Breast epithelium (tissue), 4 donors: ENCODE measurements at places on chromosomes 4 and X.

DNA sequence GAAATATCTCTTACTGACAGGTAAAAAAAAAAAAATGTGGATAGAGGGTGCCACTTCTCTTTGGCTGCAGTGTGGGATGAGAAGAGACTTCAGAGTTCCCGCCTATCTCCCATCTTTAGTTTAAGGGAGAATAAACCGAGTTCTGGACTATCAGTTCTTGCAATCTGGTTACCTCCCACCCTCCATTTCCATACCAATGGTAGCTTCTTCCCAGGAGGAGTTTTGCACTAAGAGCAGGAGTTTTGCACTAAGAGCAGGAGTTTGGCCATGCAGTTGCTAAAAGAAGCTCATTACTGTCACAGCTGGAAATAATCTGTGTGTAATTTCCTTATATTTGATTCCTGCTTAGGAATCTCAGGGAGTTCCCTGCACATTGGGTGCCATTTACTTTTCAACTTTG lies 10.8 kb upstream of the GUCY1B1 start:
- no peak overlapping the region for H3K4me3 ChIP-seq
- no peak for DNase-seq
- H3K36me3 ChIP-seq, result no peaks in the 10 kb centered on the region
- no peak overlapping the region for H3K27ac ChIP-seq
- no peaks in the 10 kb centered on the region for H3K27me3 ChIP-seq

GRCh38 chrX:69024161-69024736 lies 141.0 kb downstream of the PJA1 start:
- peak overlapping the region; percentile 19 for H3K27ac ChIP-seq
- peaks cover 48% of the 10 kb centered on the region for H3K27me3 ChIP-seq
- no peaks in the 10 kb centered on the region for H3K4me1 ChIP-seq
- no peak overlapping the region for H3K4me3 ChIP-seq

GRCh38 chr4:166034965-166035364 lies 161.9 kb downstream of the TLL1 start:
- H3K4me1 ChIP-seq, result no peaks in the 10 kb centered on the region
- DNase-seq, result no peak
- H3K4me3 ChIP-seq, result no peak overlapping the region
- H3K36me3 ChIP-seq, result no peaks in the 10 kb centered on the region
- no peaks in the 10 kb centered on the region for H3K27me3 ChIP-seq
- no peak overlapping the region for H3K27ac ChIP-seq

DNA sequence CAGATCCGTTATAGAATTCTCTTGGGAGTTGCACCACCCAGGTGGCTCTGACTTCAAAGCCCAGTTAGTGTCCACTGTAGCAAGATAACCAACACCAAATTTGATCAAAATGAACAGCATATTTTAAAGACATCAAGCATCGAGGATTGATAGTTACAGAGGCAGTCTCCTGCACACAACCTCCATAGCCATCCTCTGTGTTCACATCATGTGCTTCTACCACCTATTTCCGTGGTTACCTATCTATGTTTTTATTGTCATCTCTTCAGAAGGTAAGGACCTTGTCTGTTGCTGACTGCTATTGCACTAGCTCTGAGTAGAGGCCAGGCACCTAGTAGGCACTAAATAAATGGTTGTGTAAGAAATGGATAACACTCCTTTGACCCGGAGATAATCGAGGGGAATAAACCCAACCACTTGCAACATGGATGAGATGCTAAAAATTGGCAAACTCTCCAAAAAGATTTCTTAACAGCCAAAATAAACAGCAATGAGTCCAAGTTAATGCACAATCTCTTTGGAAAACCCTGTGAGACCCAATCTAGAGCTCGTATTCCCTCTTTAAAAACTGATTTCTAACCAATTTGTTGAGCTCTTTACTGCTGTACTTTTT lies 14.7 kb upstream of the C1QTNF7 start:
- no peak overlapping the region for H3K4me3 ChIP-seq
- no peak overlapping the region for H3K27ac ChIP-seq
- no peaks in the 10 kb centered on the region for H3K36me3 ChIP-seq

- H3K27me3 ChIP-seq, result peaks cover 37% of the 10 kb centered on the region
- DNase-seq, result no peak
- no peaks in the 10 kb centered on the region for H3K36me3 ChIP-seq
- no peak overlapping the region for H3K4me3 ChIP-seq
Measured at GRCh38 chrX:12065251-12065650, 73.0 kb upstream of the FRMPD4 start.

GRCh38 chr4:111943796-111944203 lies 201.5 kb upstream of the FAM241A start:
- H3K27me3 ChIP-seq, result no peaks in the 10 kb centered on the region
- no peak for DNase-seq
- no peak overlapping the region for H3K4me3 ChIP-seq
- no peaks in the 10 kb centered on the region for H3K36me3 ChIP-seq
- H3K4me1 ChIP-seq, result no peaks in the 10 kb centered on the region
- H3K27ac ChIP-seq, result no peak overlapping the region

DNA sequence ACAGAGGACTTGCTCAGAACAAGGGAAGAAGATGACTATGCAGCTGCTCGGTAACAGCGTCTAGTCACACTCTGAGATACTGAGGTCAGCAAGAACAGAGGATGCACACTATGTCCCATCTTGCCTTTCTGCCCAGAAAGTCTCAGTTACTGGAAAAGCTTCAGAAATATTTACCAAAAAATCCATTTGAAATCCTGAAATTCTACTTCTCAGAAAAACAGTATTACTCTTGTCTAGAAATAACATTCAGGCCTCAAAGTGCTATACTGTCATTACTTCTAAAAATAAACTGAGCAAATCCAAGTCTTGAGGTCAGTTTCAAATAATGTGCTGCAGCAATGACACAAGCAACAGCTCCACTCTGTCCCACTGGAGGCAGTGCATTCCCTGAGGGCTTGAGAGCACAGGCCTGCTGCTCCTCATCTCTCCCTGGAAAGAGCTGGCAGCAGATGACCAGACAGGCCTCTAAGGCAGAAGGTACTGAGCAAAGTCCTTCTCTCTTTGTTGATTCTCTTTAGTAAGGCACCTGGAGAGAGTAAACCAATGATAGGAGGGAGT lies 76.9 kb downstream of the CAMK2D start:
- H3K27ac ChIP-seq, result peak overlapping the region; percentile 64
- H3K4me1 ChIP-seq, result peaks cover 5% of the 10 kb centered on the region
- H3K4me3 ChIP-seq, result no peak overlapping the region
- no peaks in the 10 kb centered on the region for H3K36me3 ChIP-seq
- no peaks in the 10 kb centered on the region for H3K27me3 ChIP-seq

DNA sequence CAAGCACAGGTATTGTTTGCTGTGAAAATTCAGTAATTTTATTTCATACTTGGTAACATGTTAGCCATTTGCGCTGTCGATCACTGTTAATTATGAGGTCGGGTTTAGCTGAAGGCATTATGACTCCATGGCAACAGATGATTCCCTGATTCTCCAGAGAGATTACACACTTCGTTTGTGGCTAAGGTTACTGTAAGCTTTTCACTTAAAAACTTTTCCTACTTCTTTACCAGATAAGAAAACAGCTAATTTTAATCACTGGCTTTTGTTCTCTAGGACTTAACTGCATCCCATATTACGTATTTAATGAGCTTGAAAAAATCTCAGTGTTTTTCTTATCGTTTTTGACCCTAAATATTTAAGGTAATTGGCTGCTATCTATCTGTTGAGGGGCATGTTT lies 2.1 kb downstream of the GSTCD start:
- H3K27me3 ChIP-seq, result no peaks in the 10 kb centered on the region
- no peak overlapping the region for H3K27ac ChIP-seq
- H3K4me1 ChIP-seq, result peaks cover 5% of the 10 kb centered on the region
- no peak overlapping the region for H3K4me3 ChIP-seq
- no peak for DNase-seq
- no peaks in the 10 kb centered on the region for H3K36me3 ChIP-seq

DNA sequence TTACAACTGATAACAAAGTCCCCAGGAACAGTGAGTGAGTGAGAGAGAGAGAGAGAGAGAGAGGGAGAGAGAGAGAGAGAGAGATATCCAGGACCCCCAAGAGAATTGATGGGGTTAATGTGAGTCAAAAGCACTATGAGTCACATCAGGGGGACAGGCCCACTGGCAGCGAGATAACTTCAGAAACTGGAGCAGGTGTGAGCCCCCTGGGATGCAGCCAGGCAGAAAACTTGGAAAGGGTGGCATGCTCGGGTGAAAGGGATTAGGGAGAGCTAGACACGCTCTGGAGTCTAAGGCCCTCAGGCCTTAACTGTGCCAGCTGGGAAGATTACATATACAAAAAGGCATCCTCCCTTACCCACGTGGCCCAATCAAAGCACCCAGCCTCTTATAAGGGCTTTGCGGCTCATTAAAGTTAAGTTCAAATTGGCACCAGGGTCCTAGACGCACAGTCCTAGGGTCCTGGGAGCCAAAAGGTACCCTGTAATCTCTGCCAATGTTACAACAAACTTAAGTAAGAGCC lies 841 bp downstream of the ACOT9 start:
- H3K27ac ChIP-seq, result peak overlapping the region; percentile 94
- H3K4me3 ChIP-seq, result peak overlapping the region; percentile 70
- no peaks in the 10 kb centered on the region for H3K27me3 ChIP-seq
- H3K4me1 ChIP-seq, result no peaks in the 10 kb centered on the region

GRCh38 chr4:24853142-24853541 lies 57.8 kb downstream of the SOD3 start:
- H3K27me3 ChIP-seq, result no peaks in the 10 kb centered on the region
- H3K36me3 ChIP-seq, result no peaks in the 10 kb centered on the region
- no peak overlapping the region for H3K4me3 ChIP-seq
- H3K4me1 ChIP-seq, result no peaks in the 10 kb centered on the region

- peak overlapping the region; percentile 85 for H3K4me3 ChIP-seq
- no peaks in the 10 kb centered on the region for H3K27me3 ChIP-seq
- DNase-seq, result no peak
- H3K4me1 ChIP-seq, result no peaks in the 10 kb centered on the region
Measured at GRCh38 chr4:169271692-169272007, 894 bp upstream of the SH3RF1 start.

DNA sequence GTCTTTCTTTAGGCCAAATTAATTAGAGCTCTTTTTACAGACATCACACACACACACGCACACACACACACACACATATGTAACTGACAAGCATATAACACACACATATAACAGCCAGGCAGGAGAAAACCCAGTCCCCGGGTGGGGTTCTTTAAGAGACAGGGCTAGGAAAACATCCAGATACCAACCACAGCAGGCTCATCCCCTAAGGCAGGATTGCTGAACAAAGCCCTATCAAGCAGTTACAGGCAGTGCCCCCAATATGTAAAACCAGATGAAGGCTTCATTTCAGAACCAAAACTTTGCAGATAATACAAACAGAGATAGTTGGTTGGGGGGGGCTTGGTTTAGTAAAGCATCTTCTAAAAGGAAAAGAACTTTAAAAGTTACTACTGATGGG lies 18.0 kb upstream of the FAM47E start:
- H3K36me3 ChIP-seq, result no peaks in the 10 kb centered on the region
- DNase-seq, result no peak
- no peak overlapping the region for H3K4me3 ChIP-seq
- no peaks in the 10 kb centered on the region for H3K4me1 ChIP-seq
- H3K27ac ChIP-seq, result no peak overlapping the region

DNA sequence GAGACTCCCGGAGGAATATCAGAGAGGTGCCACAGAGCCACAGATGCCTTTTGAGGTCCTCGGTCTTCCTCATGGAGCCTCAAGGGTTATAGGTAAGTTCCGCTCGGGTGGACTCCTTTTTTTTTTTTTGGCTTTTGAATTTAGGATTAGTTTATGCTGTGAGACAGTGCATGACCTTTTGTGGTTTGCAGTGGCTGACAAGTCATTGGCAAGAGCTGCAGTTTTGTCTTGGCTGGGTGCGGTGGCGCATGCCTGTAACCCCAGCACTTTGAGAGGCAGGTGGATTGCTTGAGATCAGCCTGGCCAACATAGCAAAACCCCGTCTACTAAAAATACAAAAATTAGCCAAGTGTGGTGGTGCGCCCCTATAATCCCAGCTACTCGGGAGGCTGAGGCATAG lies 4.5 kb upstream of the GRSF1 start:
- no peaks in the 10 kb centered on the region for H3K27me3 ChIP-seq
- no peak overlapping the region for H3K27ac ChIP-seq
- no peaks in the 10 kb centered on the region for H3K36me3 ChIP-seq
- no peak for DNase-seq
- no peaks in the 10 kb centered on the region for H3K4me1 ChIP-seq
- H3K4me3 ChIP-seq, result no peak overlapping the region

DNA sequence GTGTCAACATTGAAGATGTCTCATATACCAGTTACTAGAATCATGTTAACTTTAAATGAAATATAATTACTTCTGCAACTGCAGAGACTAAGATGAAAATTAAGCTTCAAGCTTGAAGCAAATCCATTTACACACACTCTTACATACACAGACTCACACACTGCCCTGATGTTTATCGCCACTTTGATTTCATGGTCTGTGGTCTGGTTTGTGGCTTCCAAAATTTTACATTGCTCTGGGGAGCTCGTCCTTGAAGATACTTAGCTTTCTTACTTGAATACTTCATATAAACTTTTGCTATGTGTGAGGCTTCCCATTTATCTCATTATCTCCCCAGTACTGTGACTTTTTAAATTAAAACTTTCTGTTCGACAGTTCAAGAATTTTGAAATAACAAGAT lies 35.8 kb downstream of the ARHGEF38 start:
- no peak for DNase-seq
- no peaks in the 10 kb centered on the region for H3K36me3 ChIP-seq
- H3K27ac ChIP-seq, result no peak overlapping the region
- H3K4me1 ChIP-seq, result no peaks in the 10 kb centered on the region
- no peak overlapping the region for H3K4me3 ChIP-seq
- no peaks in the 10 kb centered on the region for H3K27me3 ChIP-seq

GRCh38 chr4:56511098-56511497 lies 5.5 kb downstream of the ARL9 start:
- H3K36me3 ChIP-seq, result no peaks in the 10 kb centered on the region
- H3K4me3 ChIP-seq, result no peak overlapping the region
- H3K27ac ChIP-seq, result no peak overlapping the region
- H3K4me1 ChIP-seq, result no peaks in the 10 kb centered on the region
- DNase-seq, result no peak

DNA sequence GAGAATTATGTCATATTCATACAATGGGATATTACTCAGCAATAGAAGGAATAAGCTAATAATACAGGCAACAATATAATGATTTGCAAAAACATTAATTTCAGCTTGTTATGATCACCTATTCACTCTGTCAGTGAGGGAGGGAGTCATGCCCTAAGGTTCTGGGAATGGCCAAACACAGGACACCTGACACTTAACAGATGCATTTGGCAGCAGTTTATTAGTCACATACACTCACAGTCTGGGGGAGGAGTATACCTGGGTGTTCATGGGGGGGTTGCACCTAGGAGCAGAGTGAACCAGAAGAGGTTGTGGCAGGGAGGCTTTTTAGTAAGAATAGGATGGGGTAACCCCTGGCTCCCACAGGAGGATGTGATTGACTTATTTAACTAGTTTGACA lies 38.3 kb downstream of the SERPINA7 start:
- no peak overlapping the region for H3K27ac ChIP-seq
- H3K4me3 ChIP-seq, result no peak overlapping the region
- no peaks in the 10 kb centered on the region for H3K4me1 ChIP-seq
- H3K36me3 ChIP-seq, result no peaks in the 10 kb centered on the region
- H3K27me3 ChIP-seq, result no peaks in the 10 kb centered on the region
- no peak for DNase-seq

DNA sequence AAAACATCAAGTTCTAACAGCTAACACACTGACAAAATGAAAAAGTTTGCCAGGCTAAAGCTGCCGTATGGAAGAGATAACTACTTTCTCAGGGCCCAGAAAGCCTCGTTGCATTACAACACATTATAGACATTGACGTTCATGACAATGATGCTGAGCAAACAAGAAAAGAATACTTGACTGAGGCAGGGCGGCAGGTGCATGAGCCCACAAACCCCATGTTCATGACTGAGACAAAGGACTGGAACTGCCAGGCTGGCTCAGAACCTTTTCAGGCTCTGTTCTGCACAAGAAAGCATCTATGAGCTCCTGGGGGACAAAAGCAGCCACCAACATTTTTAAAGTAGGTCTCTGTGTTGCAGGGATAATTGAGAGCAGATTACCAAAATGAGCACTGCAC lies 13.6 kb downstream of the TLR6 start:
- H3K27me3 ChIP-seq, result no peaks in the 10 kb centered on the region
- H3K4me3 ChIP-seq, result no peak overlapping the region
- DNase-seq, result no peak
- no peaks in the 10 kb centered on the region for H3K4me1 ChIP-seq
